Stimulated activated CD4-positive, alpha-beta T cell treated with anti-CD3 and anti-CD28 coated beads, TNF-alpha, amount 100 ng/mL, for 48 hours (primary cell): ENCODE measurements at places on chromosomes 5 and 9.

DNA sequence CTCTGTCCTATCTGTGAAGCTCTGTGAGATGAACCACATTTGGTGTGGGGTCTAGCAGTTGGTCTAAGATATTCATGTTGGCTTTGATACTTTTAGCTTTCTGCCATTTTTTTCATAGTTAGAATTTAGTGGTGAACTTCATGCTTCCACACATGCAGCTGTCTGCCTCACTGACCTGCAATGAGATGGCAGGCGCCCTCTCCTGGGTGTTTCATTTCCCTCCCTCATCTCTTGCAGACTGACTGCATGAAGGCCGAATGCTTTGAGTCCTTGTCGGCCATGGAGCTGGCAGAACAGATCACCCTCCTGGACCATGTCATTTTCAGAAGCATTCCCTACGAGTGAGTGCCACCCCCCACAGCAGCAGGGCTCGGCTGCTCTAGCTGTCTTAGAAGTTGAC lies 26.1 kb upstream of the CKMT2 start:
- no peak for DNase-seq

GRCh38 chr9:17624571-17624970 lies 45.7 kb downstream of the SH3GL2 start:
- DNase-seq, result no peak

DNA sequence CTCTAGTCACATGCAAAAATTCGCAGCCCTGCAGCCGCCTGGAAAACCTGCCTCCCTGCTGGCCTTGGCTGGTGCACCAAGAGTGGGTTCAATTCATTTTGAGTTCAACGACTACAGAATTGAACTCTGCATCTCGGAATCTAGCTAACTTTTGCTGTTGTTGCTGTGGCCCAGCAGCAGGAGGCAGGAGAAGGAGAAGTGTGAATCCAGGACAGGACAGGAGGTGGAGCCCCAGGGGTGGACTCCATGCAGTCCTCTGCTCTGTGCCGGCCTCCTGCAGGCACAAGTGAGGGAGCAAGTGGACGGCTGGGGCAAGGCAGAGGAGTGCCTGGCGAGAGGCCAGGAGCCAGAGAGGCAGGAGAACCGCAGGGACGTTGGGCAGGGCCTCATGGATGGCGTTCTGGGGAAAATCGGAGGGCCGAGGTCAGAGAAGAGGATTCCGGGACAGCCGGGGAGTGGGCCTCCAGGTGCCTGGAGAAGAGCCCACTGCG lies 214.2 kb downstream of the FANCC start:
- DNase-seq, result no peak

DNA sequence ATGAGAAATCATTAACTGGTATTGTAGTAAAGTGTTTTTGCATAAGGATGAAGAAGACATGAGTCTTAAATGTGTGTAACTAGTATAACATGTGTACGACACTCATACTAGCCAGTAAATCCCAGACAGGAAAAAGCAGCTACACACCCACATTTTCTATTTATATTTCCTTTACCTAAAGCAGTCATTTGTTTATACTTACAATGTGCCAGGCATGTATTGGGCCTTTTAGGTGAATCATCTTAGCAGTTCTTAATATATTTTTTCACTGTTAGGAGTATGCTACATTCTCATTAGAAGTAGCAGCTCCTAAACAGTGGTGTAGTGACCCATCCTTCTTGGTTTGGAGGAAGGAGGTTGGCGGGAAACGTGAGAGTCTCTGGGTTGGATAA lies 55.8 kb upstream of the TMC1 start:
- no peak for DNase-seq

DNA sequence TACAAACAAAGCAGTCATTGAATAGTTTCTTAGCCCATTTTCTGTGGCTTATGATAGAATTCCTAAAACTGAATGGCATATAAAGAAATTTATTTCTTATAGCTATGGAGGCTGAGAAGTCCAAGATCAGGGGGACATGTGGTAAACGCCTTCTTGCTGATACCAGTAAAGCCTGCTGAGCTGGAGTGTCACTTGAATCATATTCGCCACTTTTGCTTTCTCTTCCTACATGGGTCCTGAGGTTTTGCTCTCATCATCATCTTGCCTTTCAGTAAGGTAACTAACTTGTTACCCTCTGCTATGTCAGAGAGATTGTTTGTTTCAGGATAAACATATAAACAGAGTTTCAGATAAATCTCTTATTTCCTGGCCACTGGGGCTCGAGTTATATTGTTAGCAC lies 203.3 kb upstream of the DMRT1 start:
- DNase-seq, result no peak

GRCh38 chr9:131142160-131142559 lies 16.8 kb downstream of the NUP214 start:
- no peak for DNase-seq
